ENCODE measurements at places on chromosomes 5 and 9.

GRCh38 chr5:97075649-97076048 lies 66.8 kb downstream of the LIX1 start:
- DNase-seq = no peak

- peak; percentile 19 for DNase-seq
Observed at GRCh38 chr5:53052499-53052898, 57.1 kb downstream of the MOCS2 start.

- DNase-seq = peak; percentile 73
Observed at GRCh38 chr9:33852216-33852826, 35.4 kb downstream of the UBE2R2 start.

GRCh38 chr9:16469184-16469583 lies 401.3 kb downstream of the BNC2 start:
- no peak for DNase-seq

DNA sequence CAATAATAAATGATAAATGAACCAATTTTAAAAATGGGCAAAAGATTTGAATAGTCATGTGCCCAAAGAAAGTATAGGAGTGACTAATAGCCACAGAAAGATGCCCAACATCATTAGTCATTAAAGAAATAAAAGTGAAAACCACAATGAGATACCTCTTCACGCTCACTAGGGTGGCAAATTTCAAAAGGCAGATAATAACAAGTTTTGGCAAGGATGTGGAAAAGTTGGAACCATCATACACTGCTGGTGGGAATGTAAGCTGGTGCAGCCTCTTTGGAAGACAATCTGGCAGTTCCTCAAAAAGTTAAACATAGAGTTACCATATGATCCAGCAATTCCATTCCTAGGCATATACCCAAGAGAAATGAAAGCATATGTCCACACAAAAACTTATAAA lies 1819.8 kb downstream of the MAT2B start:
- no peak for DNase-seq

GRCh38 chr9:34430843-34431437 lies 27.4 kb downstream of the FAM219A start:
- DNase-seq = peak; percentile 83

DNA sequence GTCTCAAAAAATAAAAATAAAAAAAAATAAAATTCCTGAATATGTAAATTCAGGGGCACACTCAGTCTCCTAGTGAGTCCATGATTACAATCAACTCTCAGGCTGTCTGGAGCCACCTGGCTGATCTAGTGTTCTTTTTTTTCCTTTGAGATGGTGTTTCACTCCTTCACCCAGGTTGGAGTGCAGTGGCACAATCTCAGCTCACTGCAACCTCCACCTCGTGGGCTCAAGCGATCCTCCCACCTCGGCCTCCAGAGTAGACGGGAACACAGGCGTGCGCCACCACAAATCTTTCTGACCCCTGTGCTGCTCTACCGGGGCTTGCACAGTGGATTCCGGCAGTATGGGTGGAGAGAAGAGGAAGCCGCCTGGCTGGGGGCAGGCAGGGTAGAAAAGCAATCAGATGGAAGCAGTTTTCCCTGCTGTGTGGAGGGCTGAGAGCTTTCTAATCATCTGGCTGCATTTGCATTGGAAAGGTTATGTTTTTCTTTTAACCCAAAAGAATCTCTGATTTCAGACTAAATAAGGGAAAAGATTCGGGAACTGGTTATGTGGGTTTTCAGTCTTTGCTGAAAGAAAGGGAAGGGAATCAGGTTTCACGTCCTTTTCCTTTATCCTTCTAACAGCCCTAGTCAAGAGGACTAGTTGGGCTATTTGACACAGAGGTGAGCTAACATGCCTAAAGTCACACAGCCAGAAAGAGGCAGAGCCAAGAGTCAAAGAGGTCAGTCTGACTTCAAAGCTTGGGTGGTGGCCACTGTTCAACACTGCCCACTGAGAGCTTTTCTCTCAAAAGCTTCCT lies 26.3 kb upstream of the CORO2A start:
- no peak for DNase-seq
